Cardiac muscle cell (in vitro differentiated cells and primary cell): ENCODE measurements at places on chromosomes 13 and 19.

GRCh38 chr13:50167224-50167947 is 152.1 kb downstream of the KCNRG start:
- DNase-seq, result no peak
- H3K4me1 ChIP-seq, result no peaks in the 10 kb centered on the region
- no peak overlapping the region for H3K27ac ChIP-seq
- H3K27me3 ChIP-seq, result no peaks in the 10 kb centered on the region

DNA sequence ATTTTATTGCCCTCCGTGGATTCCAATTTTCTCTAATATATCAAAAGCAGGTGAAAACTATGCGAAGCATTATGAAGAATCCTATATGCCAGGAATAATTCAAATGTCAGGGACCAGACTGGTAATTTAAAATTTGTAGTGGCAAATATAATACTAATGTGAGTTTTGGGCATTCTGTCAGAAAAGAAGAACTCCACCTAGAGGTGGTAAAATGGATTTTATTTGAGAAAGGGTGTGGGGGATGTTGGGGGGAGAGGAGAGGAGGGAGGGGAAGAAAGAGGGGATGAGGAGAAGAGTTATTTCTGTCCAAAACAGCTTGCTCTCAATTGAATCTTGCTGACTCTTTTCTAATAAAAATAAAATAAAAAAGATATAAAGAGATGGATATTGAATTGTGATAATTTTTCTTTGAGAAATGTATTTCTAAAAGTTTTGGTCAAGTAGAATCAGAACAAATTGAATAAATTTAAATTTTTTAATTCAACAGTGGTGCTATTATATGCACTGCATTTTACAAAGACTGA is 929.3 kb upstream of the SLITRK5 start:
- H3K36me3 ChIP-seq, result no peaks in the 10 kb centered on the region
- H3K4me3 ChIP-seq, result no peak overlapping the region
- no peaks in the 10 kb centered on the region for H3K4me1 ChIP-seq
- no peaks in the 10 kb centered on the region for H3K27me3 ChIP-seq
- no peak for DNase-seq

- H3K27me3 ChIP-seq, result no peaks in the 10 kb centered on the region
- no peaks in the 10 kb centered on the region for H3K36me3 ChIP-seq
- no peak overlapping the region for H3K4me3 ChIP-seq
- no peak for DNase-seq
- H3K4me1 ChIP-seq, result no peaks in the 10 kb centered on the region
- H3K27ac ChIP-seq, result no peak overlapping the region
Measured at GRCh38 chr19:38141108-38141507, 82.9 kb downstream of the DPF1 start.

- DNase-seq, result no peak
- no peaks in the 10 kb centered on the region for H3K36me3 ChIP-seq
- H3K27ac ChIP-seq, result no peak overlapping the region
- H3K4me3 ChIP-seq, result no peak overlapping the region
Measured at GRCh38 chr13:44792096-44792495, 197.2 kb downstream of the NUFIP1 start.

DNA sequence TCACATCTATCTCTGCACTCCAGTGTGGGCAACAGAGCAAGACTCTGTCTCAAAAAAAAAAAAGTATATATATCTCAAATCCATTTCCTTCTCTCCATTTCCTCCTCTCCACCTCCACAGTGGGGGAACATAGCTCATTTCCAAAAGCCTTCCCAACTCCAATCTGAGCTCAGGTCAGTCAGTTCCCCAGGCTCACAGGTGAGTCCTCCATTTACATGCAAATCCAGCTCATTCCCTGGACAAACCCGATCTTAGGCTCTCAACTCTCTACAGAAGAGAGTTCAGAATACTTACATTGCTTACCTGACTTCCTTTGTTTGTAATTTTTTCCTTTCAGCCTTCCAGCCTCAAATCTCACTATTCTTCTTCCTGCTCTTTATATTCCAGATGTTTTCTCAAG is 518.3 kb downstream of the GPC6 start:
- no peaks in the 10 kb centered on the region for H3K27me3 ChIP-seq
- H3K27ac ChIP-seq, result no peak overlapping the region
- H3K36me3 ChIP-seq, result no peaks in the 10 kb centered on the region
- DNase-seq, result no peak
- H3K4me3 ChIP-seq, result no peak overlapping the region

DNA sequence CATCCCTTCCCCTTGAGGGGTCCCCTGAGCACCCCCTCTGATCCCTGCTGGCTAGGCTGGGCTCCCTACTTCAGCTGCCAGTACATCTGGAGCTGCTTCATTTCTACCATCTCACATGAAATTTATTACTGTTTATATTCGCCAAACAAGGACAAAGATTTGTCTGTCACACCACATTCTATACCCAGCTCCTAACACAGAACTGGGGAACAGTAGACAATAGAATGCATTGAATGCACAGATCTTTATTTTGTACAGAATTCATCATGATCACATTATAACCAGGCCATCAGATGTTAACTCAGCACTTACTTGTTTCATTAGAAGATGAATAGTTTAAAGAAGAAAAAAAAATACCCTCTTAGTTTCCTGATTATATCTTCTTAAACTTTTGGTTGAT is 159.4 kb downstream of the KLF5 start:
- H3K4me1 ChIP-seq, result no peaks in the 10 kb centered on the region
- H3K36me3 ChIP-seq, result no peaks in the 10 kb centered on the region
- no peak overlapping the region for H3K27ac ChIP-seq
- no peak for DNase-seq
- no peak overlapping the region for H3K4me3 ChIP-seq

DNA sequence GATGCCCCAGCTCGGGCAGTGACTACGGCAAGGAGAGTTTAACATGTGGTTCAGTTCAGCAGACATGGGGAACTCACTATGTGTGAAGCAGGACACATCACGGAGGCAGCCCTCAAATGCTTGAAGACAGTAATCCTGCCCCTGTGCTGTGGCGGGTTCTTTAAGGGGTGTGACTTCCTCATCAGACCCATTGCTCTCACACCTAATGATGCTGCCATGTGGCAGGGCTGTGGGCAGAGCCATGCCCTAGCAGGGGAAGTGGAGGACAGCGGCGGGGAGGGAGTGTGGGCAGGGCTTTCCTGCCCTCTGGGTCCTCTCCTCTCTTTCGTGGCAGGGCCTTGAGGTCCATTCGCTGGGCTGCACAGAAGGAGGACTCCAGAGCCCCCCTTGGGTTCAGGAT is 131.1 kb upstream of the GJB6 start:
- no peaks in the 10 kb centered on the region for H3K36me3 ChIP-seq
- peaks cover 14% of the 10 kb centered on the region for H3K4me1 ChIP-seq
- no peaks in the 10 kb centered on the region for H3K27me3 ChIP-seq
- H3K4me3 ChIP-seq, result no peak overlapping the region
- H3K27ac ChIP-seq, result no peak overlapping the region
- no peak for DNase-seq
